ENCODE measurements at places on chromosomes 3 and 15. TPM values are rescaled to one million over a fixed set of nuclear protein-coding genes. Genes with fewer than 3 reads are reported as not detected.

Gene ACSBG1
- total RNA-seq, result not detected

Gene UBAP1L
- 5.9 TPM for total RNA-seq

Gene SSUH2
- total RNA-seq, result 0.27 TPM

Gene CFAP92
- not detected for total RNA-seq

Gene COLQ
- total RNA-seq, result 3.9 TPM

Gene MEGF11
- total RNA-seq, result not detected

Gene GOLGA6B
- not detected for total RNA-seq

Gene HGD
- total RNA-seq, result 0.50 TPM

Gene B3GNT5
- 2.8 TPM for total RNA-seq

Gene GPR15
- 42.2 TPM for total RNA-seq

Gene MUSTN1
- total RNA-seq, result 1.4 TPM

Gene NME9
- total RNA-seq, result not detected

Gene PPM1M
- total RNA-seq, result 60.2 TPM

Gene POLQ
- total RNA-seq, result 37.1 TPM

Gene CCR9
- not detected for total RNA-seq

Gene MAGEF1
- 11.2 TPM for total RNA-seq

Gene CGNL1
- not detected for total RNA-seq

Gene SNTN
- not detected for total RNA-seq

Gene SV2B
- 0.20 TPM for total RNA-seq

Gene SGO1
- 29.7 TPM for total RNA-seq

Gene CFAP44
- total RNA-seq, result 4.4 TPM

Gene DIS3L
- 51.1 TPM for total RNA-seq

Gene CD200R1
- total RNA-seq, result 12.3 TPM

Gene EPHA6
- 0.07 TPM for total RNA-seq

Gene RTF1
- total RNA-seq, result 37.2 TPM

Gene SCN11A
- total RNA-seq, result not detected

Gene CCDC54
- total RNA-seq, result not detected

Gene CFAP20DC
- total RNA-seq, result 1.7 TPM

Gene CCDC50
- 16.3 TPM for total RNA-seq

Gene MME
- total RNA-seq, result not detected

Gene CCDC13
- total RNA-seq, result not detected

Gene SCAPER
- total RNA-seq, result 28.8 TPM

Gene CDC25A
- 30.7 TPM for total RNA-seq

Gene CKMT1A
- total RNA-seq, result not detected

Gene NPAP1
- total RNA-seq, result not detected
